Hematopoietic multipotent progenitor cell treated with erythropoietin and hydrocortisone succinate and interleukin-3 and kit ligand, for 8 days (in vitro differentiated cells): ENCODE measurements at places on chromosomes 3 and 15.

DNA sequence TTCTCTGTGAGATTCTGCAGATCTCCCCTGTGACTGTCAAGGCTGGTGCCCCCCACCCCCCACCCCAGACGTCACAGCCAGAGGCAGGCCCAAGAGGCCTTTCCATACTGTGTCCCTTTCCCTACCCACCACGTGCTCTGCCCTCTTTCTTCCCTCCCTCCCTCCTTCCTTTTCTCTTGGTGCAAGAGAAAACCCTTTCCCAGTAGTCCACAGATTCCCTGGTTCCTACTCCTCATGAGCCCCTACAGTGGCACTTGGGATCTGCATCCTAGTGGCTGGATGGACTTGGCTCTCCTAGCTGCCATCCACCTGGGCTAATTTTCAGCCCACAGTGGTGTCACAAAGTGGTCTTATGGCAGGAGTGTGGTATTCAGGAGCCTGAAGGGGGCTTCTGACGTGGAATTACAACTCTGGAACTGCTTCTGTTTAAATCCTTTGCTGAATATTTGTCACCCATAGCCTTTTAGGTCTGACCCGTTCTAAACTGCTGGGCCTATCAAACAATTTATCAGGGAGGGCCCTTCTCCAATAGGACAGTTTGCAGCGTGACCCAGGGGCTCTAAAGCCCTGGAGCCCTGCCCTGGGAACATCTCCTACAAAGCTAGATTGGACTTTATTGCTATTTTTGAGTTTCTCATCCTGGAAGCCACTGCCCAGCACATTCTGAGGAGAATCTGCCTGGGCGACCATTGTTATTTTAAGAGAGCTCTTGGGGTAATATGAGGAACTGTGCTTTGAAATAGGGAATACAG lies 35.3 kb downstream of the KLF13 start:
- peak; percentile 78 for DNase-seq

GRCh38 chr3:94069194-94069813 lies 6.4 kb downstream of the NSUN3 start:
- peak; percentile 47 for DNase-seq

- no peak for DNase-seq
These were observed 213.7 kb downstream of the PDCD6IP start for GRCh38 chr3:34012102-34012461.

GRCh38 chr3:28287046-28287445 lies 45.6 kb downstream of the CMC1 start:
- DNase-seq: no peak

GRCh38 chr15:57272771-57273357 lies 103.4 kb upstream of the CGNL1 start:
- DNase-seq: no peak

DNA sequence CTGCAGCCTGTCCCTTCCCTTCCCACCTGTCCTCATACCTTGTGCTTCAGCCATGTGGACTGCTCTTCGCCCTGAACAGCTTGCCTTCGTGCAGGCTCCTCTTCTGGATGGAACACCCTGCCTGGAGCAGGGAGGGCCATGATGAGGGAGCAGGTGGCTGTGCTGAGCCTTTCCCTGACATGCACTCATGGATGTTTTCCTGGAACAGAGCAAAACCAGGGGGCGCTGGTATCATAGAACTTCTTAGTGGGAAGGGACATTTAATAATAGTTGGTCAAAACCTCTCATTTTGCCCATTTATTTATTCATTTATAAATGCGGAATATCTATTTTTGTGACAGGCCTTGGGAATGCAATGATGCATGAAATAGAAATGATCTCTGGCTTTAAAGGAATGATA lies 149.3 kb downstream of the CACNA1D start:
- no peak for DNase-seq

DNA sequence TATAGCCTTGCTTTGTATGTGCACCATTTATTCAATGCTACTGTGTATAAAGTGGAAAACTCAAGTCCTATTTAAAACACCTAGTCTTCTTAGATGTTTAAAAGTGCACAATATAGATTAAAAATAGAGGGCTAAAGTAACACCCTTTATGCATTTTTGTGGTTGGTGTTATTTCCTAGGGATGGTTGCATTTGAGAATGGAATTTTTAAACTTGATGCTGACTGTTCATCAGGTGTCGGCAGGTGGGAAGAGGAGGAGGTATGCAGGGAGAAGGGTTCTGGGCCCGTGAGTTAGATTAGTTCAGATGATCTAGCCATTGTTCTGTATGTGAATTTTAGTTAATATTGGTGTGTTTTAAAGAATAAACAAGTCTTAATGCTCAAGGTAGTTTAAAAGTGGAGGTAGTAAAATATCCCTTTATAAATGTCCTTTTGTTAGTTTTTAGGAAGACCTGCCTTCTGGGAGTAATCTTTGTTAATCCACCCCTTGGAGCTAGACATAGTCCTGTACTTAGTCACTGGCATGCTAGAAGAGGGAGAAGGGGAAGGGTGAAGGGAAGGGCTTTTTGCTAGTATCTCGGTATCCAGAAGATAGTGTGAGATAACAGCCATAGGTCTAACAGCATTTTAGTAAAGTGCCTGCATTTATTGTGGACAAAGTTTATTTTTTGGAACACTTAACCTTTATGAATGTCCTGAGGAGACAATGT lies 8.1 kb upstream of the SRPRB start:
- no peak for DNase-seq

- no peak for DNase-seq
These were observed 179.2 kb downstream of the DOCK3 start for GRCh38 chr3:50853936-50854335.

DNA sequence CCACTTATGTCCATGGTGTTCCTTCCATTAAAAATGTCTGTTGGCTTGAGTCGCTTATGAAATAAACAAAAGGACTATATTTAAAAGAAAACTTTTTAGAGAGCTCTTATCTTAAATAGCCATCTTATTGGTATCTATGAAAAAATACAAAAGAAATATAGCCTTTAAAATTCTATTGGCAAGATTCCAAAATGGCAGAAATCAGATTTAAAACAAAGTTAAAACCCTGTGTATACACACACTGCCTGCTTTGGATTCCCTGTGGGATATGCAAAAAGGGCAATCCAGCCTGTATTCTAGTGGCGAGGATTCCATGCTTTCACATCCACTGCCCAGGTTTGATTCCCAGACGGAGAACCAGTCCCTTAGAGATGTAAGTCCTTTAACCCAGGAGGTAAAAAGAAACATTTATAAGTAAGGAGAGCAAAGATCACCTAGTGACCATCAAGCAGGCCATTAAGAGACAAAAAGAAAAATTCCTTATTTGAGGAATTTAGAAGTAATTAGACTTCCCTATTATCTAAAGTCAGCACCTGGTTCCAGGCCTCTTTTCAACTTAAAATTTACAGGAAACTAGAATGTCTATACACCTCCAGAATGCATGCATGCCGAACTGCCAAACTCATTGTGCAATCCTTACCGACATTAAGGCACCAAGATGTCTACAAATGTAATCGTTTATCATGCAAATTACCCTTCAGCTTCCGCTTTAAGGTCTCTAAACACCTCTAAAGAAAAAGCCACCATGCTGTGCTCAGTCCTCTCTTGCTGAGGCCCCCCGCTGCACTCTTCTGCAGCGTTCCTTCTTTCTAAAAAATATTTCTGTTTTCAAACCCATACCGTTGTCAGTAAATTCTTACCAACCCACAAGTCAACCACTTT lies 69.6 kb upstream of the STRIT1 start:
- DNase-seq: no peak

GRCh38 chr15:55928955-55929354 lies 64.5 kb downstream of the NEDD4 start:
- DNase-seq: no peak

- DNase-seq: no peak
These were observed 80.9 kb downstream of the STT3B start for GRCh38 chr3:31613654-31614053.

GRCh38 chr3:58766587-58767282 lies 100.2 kb upstream of the FAM3D start:
- no peak for DNase-seq

GRCh38 chr3:29410660-29411405 lies 130.0 kb downstream of the RBMS3 start:
- DNase-seq: no peak

- DNase-seq: peak; percentile 48
These were observed 1.2 kb downstream of the LHFPL4 start for GRCh38 chr3:9552252-9552999.

- no peak for DNase-seq
These were observed 51.8 kb upstream of the CGNL1 start for GRCh38 chr15:57324590-57324890.

- DNase-seq: no peak
These were observed 662 bp downstream of the UBL7 start for GRCh38 chr15:74460298-74460697.

GRCh38 chr3:128895843-128896697 lies 16.6 kb downstream of the ACAD9 start:
- peak; percentile 30 for DNase-seq

DNA sequence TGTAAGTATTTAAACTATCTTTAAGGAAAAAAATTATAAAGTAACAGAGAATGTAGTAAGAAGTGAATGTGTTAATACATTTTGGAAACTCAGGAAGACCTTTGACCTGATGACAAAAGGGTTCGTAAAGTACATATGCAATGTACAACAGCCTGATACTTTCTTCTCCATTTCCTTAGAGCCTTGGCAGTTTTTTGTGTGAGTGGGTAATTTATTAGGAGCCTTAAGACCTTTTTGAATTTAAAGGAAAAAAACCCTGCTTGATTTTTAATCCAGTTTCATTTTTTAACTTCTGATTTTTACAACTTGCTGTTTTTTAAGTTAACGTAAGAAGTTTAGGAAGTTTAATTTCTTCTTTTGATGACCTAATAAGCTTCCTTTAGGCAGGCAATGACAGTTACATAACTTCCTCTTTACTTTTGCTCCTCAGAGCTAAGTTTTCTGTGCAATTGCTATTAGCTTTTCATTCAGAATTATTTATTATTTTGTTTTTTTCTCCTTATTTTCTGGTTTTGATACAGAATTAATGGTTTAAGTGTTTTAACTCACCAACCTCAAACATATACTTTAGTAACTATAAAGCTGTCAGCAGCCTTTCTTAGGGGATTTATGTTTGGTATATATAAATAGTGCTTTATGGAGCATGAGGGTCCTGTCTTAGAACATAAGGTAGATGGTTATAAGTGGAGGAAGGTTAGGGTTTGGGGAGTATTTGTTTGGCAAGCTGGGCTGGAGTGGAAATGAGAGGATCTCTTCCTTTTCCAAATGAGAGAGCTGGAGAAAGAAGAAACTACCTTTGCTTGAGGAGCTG lies 35.2 kb downstream of the ARMC8 start:
- no peak for DNase-seq

- DNase-seq: no peak
These were observed 59.5 kb upstream of the HES1 start for GRCh38 chr3:194076475-194076874.

DNA sequence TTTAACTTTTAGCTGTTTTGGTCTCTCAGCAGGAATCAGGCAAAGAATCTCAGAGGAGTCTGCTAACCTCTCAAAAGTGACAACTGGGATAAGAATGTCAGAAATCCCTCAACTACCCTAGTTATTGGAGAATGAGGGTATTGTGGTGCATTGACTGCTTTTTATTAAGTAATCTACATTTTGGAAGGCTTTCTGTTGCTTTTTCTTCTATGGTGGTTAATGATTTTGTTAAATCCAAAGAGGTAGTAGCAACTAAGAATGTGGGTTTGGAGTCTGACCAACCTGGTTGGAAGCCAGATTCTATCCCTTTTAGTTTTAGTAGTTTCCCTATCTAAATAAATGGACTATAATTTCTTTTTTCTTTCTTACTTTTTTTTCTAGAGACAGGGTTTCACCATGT lies 94.7 kb upstream of the RNF7 start:
- no peak for DNase-seq

DNA sequence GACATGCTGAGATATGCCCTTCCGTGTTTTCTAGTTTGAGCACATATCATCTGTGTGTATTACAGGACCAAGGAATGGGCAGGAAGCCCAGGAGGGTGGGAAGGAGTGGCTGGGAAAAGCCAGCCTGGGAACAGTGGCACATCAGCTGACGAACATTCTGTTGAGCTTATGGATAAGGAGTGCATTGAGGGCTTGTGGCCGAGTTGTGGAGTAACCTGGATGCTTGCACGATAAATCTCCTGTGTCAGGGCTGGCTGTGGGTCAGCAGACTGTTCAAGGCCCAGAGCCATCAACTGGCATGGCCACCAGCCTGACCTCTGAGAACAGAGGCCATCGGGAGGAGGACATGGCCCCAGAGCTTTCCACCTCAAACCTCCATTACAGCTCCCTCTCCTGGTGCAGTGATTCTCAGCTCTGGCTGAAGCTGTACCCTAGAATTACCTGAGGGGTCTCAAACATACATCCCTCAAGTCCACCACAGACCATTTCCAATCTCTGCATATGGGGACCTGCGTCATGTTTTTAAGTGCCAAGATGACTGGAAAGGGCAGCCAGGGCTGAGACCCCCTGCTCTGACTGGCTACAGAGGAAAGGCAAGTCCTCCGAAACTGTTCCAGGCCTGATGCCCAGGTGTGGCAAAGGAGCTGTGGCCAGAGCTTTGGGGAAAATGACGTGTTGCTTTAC lies 4.8 kb upstream of the VILL start:
- no peak for DNase-seq

DNA sequence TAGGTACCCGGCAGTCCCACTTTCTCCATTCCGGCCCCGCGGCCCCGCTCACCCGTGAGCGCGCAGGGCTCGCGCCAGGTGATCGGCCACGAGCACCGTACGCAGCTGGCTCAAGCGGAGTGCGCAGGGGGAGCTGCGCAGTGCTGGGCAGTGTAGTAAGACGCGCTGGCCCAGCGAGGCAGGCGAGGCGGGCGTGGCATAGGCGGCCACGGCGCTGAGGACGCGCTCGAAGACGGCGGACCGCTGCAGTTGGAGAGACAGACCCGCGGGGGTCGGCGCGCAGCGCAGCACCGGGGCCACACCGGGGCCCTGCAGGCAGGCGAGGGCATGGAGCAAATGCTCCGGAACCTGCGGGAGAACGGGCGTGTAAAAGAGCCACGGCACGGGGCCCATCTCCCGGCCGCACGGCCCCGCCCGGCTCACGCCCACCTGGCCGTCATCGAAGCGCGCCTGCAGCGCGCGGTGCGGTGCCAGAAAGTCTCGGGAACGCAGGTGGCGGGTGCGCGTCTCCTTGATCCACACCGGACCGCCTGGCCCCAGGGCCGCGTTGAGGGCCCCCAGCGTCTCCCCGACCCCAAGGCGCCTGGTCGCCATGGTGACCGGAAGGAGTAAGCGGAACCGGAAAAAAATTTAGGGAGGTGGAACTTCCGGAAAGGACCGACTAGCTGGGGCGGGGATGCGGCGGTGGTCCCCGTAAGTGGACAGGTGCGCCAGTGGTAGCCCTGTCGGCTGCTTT lies at the start of gene DALRD3:
TSS of gene DALRD3 (minus strand) at position 610 of the 736 bp plus-strand sequence. CDS start at position 594, 16 bp downstream.
- DNase-seq: peak; percentile 80

GRCh38 chr3:48595075-48595525 lies at the start of gene COL7A1:
TSS of gene COL7A1 (minus strand) at chr3:48595329. CDS start at chr3:48595159, 170 bp downstream.
- DNase-seq: no peak
